Stimulated activated CD4-positive, alpha-beta T cell treated with anti-CD3 and anti-CD28 coated beads, Interleukin-1b, Interleukin-23, amount 100 ng/mL, for 1 hour (primary cell): ENCODE measurements at places on chromosomes 3 and 15.

- no peak for DNase-seq
Observed at GRCh38 chr3:36686516-36686915, 77.8 kb downstream of the DCLK3 start.

DNA sequence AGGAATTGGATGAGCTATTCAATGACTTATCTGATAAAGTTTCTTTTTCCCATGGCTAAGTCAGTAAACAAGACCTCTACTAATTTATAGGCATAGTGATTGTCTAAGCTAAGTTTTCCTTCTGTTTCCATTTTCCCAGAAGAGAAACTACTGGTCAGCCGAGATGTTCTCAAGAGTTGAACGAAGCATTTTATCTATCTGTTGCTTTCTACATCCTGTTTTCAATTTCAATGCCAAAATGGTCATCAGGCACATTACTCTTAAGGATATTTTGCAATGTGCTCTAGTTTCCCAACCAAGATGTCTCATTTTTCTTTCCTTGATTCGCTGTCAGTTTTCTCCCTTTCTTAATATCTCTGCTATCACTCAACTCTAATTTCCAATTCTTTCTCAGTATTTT, 228.7 kb downstream of the MBNL1 start:
- DNase-seq: no peak

DNA sequence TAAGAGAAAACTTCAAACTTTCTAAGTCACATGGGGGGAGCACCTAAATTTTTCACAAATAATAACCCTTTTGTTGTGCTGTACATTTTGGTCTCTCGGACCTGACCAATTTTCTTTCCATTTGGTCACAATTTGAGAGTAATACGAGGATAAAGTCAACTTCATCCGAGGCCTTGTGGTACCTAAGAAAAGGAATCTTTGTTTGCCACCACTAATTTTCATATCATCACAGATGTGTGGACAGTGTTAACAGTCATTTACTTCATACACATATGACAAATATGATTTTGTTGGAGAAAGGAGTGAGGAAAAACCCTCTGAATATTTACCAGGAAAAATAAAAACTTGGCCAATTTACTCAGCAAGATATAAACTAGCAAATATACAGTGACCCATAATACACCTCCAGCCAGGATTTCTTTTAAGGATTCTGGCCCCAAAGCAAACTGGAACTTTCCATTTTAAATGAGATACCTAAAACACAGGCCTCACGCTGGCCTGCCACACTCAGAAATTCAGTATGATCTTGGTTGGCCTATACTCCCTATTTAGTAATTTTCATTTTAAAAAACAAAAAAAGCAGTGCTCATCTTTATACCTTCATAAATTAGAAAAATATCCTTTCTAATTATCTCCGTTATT, 40.7 kb downstream of the VGLL4 start:
- no peak for DNase-seq

GRCh38 chr15:89101302-89102193, 13.3 kb downstream of the ABHD2 start:
- DNase-seq: no peak

DNA sequence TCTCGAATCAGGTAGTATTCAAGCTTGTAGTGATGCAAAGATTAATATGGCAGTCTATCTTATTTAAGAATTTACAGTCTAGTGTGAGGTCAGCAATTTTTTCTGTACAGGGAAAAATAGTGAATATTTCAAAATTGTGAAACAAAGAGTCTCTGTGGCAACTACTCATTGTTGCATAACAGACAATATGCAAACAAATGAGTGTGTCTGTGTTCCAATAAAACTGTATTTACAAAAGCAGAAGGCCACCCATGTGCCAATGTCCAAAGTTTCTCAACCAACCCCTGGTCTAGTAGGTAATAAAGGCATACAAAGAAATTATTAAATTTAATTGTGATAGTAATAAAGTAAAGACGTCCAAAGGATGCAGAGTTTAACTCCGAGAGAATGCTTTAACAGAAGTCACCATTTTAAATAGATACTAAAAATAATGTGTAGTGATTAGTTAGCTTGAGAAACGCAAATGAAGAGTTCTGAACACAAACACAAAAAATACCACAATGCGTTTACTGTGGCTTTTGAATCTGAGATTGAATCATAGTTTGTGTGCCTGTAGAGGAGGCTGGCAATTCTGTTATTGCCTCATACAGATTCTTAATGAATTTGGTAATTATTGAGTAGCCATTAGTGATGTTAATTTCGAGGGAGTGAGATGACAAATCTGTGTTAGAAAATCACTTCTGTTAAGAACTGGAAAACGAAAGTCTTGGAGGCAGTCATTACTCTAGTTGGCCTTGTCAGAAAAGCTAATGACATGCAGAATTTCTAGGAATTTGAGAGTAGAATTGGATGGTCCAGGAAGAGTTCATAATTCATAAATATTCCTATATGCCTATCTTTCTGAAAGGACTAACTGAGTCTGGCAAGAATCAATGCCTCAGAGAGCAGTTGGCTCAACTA, 48.7 kb downstream of the CADM2 start:
- DNase-seq: no peak
